Glutamatergic neuron (in vitro differentiated cells): ENCODE measurements at places on chromosomes 12 and 14.

GRCh38 chr14:49427117-49427516 is 159.1 kb downstream of the RPS29 start:
- no peak overlapping the region for H3K4me3 ChIP-seq
- no peaks in the 10 kb centered on the region for H3K4me1 ChIP-seq
- H3K27ac ChIP-seq = no peak overlapping the region

DNA sequence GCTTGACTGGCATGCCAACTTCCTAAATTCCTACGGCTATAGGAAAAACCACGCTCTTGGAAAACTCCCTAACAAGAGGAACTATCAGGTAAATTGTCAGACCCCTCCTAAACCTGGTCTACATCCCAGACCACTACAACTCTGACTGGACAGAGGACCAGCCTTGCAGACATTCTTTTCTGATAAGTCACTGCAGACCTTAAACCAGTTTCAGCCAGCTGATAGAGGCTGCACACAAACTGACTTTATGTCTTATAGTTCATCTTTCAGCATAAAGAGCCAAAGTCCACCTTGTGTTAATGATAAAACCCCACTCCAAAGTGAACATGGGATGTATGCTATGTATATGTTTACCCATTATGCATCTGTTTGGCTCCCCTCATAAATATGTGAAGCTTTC is 166.6 kb downstream of the KTN1 start:
- no peaks in the 10 kb centered on the region for H3K36me3 ChIP-seq
- H3K27ac ChIP-seq = no peak overlapping the region
- H3K4me1 ChIP-seq = no peaks in the 10 kb centered on the region
- H3K27me3 ChIP-seq = peaks cover 2% of the 10 kb centered on the region
- DNase-seq = no peak

DNA sequence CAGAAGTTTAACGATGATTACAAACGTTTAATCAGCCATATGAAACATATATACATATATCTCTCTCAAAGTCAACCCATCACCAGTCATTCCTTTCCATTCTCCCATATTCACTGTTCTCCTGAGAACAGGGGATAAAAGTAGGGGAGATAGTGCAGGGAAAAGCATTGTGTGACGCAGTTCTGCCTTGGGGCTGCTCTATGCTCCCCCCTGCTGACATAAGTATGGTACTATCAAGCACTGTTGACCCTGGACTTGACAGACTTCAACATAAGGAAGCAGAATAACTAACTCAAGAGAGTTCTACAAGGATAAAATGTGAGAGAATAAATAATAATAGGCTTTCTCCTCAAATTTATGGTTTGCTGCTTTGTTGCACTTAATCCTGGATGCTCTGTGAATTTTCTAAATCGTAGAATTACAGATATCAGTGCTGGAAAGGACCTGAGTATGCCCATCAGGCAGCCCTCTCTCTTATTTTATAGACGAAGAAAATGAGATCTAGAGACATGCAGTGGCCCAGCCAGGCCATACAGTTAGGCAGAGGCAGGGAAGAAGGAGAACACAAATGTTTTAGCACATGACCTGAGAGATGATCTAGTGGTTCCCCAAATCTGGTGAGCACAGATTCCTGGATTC is 87.2 kb downstream of the SCN8A start:
- H3K4me3 ChIP-seq = peak overlapping the region; percentile 14
- H3K36me3 ChIP-seq = no peaks in the 10 kb centered on the region
- no peaks in the 10 kb centered on the region for H3K27me3 ChIP-seq
- peak; percentile 54 for DNase-seq

DNA sequence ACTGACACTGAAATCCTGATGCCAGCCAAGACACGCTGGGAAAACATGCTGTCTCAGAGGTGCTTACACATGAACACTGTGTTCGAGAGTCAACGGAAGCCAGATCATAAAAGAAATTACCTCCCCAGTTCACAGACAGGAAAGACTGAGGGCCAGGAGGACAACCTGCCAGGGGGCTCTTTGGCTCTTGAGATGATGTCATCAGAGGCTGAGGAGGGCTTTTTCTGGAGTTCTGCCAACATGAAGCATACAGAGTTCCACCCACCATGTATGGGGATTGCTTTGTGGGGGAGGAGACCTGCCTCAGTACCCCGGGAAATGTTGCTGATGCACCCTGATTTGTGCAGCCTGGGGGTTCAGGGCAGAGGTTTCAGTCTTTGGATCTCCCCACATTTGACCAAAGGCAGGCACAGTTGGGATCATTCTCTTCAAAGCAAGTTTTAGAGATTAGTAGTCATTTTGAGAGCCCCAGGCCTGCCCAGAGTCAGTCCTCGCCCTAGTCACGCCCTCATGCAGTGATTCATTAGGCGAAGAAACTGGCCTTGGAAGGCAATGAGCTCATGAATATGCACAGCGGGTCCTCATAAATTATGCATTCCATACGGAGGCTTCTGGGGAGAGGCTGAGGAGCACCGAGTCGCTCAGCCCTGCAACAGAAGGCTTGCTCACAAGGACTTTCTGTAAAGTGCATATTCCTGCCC is 34.9 kb upstream of the EML1 start:
- H3K27ac ChIP-seq = peak overlapping the region; percentile 8
- peaks cover 11% of the 10 kb centered on the region for H3K4me1 ChIP-seq

DNA sequence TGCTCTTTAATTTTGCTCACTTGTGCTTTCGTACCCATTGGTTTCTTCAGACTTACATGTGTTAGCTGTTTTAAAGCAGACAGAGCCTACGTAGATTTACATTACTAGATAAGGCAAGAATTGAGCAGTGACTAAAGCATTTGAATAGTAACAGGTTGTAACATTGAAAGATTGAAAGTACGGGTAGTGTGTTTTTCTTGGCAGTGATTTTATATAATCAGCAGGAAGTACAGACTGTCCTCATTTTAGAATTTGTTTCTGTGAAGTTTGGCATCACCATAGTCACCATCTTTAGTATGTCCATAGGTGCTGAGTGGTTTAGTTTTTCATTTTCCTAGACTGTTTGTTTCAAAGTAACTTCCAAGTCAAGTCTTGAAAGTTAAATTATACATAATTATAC is 14.0 kb downstream of the RTRAF start:
- H3K4me3 ChIP-seq = no peak overlapping the region
- no peaks in the 10 kb centered on the region for H3K36me3 ChIP-seq
- DNase-seq = no peak
- H3K4me1 ChIP-seq = no peaks in the 10 kb centered on the region

DNA sequence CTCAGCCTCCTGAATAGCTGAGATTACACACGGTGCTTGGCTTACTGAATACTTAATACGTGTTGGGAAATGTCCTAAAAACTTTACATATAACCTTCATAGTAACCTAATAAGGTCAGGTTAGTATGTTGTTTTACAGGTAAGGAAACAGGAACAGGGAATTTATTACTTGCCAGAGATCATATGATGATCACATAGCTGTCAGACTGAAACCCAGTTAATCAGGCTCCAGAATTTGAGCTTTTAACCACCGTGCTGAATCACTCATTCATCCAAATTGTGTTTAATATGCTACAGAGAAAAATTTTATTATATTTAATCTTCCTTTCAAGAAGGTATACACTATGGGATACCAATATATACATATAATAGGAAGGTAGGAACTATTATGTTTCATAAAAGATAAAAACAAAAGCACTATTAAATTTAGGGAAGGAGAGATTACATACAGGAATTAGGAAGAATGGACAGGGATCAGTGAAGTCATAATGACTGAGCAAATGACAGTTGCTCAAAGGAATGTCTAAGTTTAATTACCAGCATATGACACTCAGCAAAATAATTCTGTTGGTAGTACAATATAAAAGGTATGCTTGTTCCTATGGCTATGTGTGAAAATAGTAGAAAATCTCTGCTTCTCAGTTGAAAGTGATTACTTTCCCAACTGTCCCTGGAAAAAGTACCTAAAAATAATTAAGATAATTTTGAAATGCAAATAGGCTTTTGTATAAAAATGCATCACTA is 59.3 kb downstream of the HEATR5A start:
- H3K27ac ChIP-seq = no peak overlapping the region
- no peak for DNase-seq
- no peak overlapping the region for H3K4me3 ChIP-seq
- H3K27me3 ChIP-seq = no peaks in the 10 kb centered on the region
- H3K4me1 ChIP-seq = no peaks in the 10 kb centered on the region
- no peaks in the 10 kb centered on the region for H3K36me3 ChIP-seq

GRCh38 chr14:34035177-34035933 is 84.5 kb upstream of the EGLN3 start:
- H3K36me3 ChIP-seq = no peaks in the 10 kb centered on the region
- H3K27me3 ChIP-seq = no peaks in the 10 kb centered on the region
- no peak for DNase-seq
- no peak overlapping the region for H3K4me3 ChIP-seq
- no peak overlapping the region for H3K27ac ChIP-seq
- H3K4me1 ChIP-seq = peaks cover 4% of the 10 kb centered on the region

GRCh38 chr14:97543221-97543620 is 746.0 kb downstream of the VRK1 start:
- H3K27ac ChIP-seq = no peak overlapping the region
- H3K27me3 ChIP-seq = no peaks in the 10 kb centered on the region
- H3K4me3 ChIP-seq = no peak overlapping the region
- peaks cover 4% of the 10 kb centered on the region for H3K36me3 ChIP-seq
- H3K4me1 ChIP-seq = no peaks in the 10 kb centered on the region
